Fibroblast of skin of right quadriceps (primary cell): ENCODE measurements at places on chromosomes 3 and 15.

- peak; percentile 22 for DNase-seq
Measured at GRCh38 chr3:67601385-67601784, 53.0 kb downstream of the SUCLG2 start.

DNA sequence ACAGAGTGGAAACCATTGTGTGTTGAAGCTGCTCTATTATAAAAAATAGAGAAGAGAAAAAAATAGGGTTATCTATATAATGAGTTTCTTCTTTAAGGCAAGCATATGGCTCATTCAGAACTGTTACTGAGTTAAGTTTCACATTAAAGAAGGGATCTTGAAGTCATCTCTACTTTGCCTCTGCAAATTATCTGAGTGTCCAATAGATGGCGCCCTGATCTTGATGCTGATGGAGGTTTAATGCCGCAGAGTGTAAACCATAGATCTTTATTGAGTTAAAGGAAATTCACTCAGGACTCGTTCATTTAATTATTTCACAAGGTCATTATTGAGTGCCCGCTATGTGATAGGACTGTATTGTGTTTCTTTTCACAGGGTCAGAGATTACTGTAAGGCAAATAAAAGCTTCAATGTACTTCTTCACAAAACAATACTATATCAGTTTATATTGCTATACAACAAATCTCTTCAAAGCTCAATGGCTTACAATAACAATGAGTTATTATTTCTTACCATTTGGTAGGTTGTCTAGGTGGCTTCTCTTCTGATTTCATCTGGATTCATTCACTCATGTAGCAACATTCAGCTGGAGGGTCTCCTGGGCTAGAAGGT lies 171.4 kb downstream of the NSUN3 start:
- DNase-seq = peak; percentile 50

GRCh38 chr3:117393119-117393518 lies 683.5 kb downstream of the TUSC7 start:
- peak; percentile 19 for DNase-seq

DNA sequence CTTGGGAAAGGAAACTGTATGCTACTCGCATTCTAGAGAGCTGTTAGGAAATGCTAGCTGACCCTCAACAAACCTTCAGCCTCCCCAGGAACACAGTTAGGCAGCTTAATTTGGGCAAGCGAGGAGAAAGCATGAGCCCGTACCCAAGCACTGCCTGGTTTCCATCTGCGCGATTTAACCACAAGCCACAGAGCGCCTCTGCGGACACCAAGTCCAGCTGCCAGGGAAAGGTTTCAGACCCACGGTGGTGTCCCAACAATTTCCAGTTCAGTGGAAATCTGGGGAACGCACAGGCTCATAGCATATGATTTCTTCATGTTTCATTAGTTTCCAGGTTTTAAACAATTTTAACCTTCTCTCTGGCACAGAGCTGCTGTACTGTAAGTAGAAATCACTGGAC lies 617.6 kb downstream of the FHIT start:
- DNase-seq = peak; percentile 8

GRCh38 chr3:151501923-151502632 lies 41.2 kb upstream of the IGSF10 start:
- DNase-seq = no peak

DNA sequence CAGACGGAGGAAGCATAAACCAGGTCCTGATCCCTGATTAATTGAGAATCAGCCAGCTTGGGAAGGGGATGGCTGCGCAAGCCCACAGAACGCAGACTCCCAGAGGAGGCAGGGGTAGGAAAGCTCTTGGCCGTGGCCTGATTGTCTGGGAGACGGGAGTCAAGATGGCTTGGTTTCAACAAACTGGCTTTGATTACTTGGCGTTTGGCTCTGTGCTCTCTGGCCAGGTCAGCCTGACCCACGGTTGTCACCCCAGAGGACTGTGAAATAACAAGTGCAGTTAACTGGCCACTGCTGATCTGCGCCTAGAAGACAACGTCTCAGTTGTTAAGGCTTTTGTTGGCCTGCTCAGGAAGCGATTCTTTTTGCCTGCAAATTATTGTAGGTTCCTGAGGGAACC lies 387.0 kb upstream of the PROK2 start:
- DNase-seq = no peak

DNA sequence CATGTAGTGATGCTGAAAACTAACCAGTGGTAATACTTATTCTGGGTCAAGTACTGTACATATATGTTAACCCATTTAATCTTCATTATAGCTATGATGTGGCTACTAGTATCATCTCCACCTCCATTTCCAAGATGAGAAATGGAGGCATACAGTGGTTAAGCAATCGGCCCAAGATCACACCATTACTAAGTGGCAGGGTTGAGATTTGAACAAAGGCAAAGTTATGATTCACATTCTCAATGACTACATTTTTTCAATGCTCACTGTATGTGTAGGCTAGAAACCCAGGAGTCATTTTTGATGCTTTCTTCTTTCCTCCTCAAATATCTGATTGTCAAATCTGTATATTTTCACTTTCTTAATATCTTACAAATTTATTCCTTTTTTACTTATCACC lies 30.2 kb downstream of the ABI3BP start:
- DNase-seq = no peak

DNA sequence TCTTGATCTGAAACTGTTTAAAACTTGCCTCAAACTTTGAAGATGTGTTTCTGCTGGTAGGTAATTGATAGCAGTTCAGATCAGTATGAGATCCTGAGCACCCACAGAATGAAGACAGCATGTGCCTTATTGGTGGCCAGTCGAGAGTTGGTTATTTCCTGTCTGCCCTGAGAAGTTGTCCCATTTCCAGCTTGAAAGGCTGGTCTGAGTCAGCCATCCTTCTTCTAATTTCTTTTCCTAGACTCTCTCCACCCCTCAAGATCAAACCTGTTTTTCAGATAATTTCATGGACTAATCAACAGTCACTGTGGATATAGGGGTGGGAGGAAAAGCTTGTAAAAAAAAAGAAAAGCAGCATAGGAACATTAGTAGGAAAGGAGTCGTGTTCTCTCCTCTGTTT lies 464.4 kb downstream of the FOXP1 start:
- no peak for DNase-seq

DNA sequence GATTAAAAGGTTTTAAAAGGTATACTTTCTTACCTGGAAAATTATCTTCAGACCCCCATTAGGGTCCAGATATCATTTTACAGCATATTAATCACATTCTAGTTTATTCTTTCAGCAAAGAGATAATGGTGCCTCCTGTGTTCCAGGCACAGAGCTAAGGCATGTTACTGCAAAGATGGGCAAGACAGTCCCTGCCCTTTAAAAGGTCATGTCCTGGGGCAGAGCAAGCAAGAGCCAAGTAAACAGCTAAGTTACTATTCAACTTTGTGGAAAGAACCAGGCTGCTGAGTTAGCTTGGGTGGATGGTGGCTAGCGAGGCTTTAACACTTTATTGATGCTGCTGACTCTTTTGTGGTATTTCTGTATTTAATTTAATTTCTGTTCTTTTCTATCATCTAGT lies 75.0 kb downstream of the LRRC28 start:
- no peak for DNase-seq

DNA sequence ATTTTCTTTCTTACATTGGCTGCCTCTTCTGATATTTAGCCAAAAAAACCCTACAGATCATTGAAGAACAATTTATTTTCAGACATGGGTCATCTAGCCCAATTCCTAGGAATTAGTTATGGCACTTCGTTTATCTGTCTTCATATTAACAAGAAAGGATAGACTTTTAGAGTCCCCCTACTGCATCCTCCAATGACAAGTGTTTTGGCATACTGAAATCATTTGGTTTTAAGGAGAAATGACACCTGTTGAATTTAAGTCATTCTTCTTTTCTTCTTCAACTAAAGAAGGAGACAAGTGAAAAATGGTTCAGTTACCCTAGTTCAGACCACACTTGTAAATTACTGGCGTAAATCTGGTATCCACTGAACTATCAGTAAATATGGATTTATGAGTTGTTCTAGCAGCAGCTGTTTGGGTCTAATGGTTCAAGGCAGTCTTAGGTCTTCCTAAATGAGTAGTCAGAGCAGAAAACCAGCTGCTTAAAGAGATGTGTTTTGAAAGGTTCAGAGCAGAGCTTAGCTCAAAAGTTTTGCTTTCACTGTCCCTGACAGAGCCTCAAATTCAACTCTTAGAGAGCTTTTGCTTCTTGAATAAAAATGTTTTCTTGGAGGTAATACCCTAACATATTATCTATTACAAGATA lies 5.6 kb downstream of the VGLL3 start:
- DNase-seq = peak; percentile 19

- no peak for DNase-seq
Measured at GRCh38 chr3:42045708-42046243, 45.4 kb upstream of the TRAK1 start.
